ENCODE measurements at places on chromosomes 3 and 15.

DNA sequence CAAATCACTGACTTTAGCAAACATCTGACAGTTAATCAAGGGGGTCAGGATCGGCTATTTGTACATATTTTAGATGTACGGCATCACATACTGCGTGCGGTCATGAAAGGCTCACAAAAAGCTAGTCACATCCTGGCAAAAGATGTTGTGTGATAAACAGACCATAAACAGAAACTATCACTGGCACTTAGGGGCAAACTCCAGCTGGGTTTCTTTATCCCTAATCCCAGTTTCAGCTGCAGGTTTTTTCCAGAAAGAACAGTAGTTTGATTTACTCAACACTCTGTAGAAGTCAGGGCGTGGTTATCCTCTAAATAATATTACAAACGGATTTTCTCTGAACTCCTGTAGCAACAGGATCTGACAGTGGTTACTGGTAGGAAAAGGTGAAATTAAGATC lies 112.4 kb upstream of the BHLHE40 start:
- DNase-seq = no peak

- peak; percentile 88 for DNase-seq
Observed at GRCh38 chr15:74635228-74635627, 19.6 kb downstream of the CLK3 start.

DNA sequence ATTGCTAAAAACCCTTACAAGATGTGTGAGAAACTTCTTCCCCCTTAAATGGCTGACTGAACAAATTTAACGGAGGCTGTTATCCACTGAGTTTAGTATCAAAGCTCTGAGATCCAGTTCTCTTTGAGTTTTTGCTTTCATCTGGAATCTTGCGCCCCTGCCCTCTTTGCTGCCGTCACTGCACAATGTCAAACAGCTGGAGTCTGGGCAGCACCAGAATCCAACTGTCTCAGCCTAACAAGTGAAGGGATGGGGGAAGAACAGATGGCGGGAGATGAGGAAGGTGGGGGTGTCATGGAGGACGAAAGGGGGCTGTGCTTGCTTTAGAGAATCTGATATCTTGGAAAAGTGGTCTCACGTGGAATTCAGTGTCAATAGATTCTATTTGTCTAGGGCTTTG lies 7.0 kb upstream of the BOC start:
- no peak for DNase-seq

DNA sequence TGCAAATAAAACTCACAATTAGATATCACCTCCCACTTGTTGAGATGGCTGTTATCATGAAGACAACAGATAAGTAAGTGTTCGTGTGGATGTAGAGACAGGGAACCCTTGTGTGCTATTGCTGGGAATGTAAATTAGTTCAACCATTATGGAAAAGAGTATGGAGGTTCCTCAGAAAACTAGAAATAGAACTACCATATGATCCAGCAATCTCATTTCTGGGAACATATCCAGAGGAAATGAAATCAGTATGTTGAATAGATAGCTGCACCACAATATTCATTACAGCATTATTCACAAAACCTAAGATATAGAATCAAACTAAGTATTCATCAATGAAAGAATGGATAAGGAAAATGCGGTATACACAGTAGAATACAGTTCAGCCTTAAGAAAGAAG lies 418.7 kb upstream of the CNTN6 start:
- DNase-seq = no peak

DNA sequence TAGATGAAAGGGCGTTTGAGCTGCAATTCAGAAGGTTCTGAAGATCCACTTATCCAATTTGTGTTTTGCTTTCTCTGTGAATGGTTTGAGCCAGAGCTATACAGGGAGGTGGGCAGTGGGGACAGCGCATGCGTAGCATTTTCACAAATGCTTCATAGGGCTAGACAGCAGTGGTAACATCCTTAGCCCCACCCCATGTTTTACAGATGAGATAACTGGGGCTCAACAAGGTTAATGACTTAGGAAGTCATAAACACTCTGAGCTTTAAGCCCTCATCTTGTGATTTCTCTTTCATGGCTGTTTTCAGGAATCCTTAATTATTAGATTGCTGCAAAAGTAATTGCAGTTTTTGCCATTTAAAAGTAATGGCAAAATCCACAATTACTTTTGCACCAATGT lies 408.7 kb downstream of the IL5RA start:
- no peak for DNase-seq
